Urinary bladder (tissue), 4 donors: ENCODE measurements at places on chromosomes 1 and 21. TPM values are rescaled to one million over a fixed set of nuclear protein-coding genes. Genes with fewer than 3 reads are reported as not detected.

- no peak for DNase-seq
These were observed 21.1 kb upstream of the EPHB2 start for GRCh38 chr1:22689505-22689904.

DNA sequence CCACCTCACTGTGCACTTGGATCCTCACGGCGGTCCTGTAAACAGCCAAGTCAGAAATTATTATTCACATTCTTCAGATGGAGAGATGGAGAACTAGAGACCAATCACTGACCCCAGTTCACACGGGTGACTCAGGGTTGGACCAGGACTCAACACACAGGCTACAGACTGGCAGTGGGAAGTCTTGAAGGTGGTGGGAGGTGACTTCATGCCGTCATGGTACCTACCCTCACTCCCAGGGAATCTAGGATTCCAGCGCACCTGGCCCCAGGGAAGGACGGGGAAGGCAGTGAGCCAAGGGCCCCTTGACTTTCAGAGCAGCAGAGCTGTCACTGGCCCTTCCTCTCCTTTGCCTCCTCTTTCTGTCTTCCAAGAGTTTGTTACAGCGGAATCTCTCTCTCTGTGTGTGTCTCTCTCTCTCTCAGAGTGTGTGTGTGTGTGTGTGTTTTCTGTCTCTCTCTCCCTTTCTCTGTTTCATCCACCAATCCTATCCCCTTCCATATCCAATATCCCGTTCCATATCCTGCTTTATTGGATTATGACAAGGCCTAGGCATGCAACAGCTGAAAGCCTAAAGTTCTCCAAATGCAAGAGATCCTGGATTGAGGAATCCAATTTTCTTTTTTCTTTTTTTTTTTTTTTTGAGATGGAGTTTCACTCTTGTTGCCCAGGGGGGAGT lies 11.7 kb downstream of the OPTC start:
- DNase-seq, result no peak

DNA sequence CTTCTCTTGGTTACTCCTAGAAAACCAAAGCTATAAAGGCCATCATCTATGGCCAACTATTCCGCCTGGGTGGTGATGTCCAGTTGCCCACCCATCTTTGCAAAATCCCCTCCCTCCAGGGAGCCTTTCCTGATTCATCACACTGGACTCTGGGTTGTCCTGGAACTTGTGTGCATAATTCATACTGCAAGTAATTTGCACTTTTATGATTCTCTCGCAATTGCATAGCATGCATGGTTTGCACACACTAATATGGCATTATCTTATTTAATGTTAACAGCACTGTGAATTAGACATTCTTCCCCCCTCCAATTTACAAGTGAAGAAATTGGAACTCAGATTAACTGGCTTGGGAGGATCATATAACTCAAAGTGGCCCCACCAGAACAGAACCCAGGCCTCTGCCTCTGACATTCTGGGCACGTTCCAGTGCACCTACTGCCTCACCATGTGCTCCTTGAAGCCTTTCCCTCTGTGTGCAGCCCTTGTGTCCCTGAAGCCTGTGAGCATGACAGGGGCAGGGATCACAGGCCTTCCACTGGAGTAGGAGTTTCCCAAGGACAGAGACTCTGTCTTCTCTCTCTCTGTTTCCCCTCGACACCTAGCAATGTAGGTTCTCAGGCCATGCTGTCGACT lies 98.9 kb upstream of the IPO9 start:
- no peak for DNase-seq

- DNase-seq, result no peak
These were observed 567.5 kb downstream of the PLA2G4A start for GRCh38 chr1:187396226-187396625.

DNA sequence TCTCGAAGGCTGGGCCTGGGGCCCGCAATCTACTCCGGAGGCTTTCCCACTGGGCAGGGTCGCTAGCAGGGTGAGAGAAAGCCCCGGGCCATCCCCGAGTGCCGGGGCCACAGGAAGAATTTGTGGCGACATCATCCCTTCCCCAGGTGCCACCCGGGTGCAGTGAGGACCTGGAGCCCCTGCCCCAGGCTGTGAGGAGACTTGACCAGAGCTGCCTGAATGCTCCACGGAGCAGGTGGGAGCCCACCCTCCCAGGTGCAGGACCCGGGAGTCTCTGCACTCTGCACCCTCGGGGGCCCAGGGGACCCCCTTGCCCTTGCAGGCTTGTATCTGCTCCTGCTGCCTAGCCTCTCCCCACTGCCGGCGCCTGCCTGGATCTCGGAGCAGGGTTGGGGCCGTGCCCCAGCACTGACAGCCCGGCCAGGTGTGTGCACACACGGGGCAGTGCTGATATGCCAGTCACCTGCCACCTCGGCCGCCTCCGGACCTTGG lies 67.5 kb upstream of the RGS7 start:
- DNase-seq, result no peak

The MATN1 gene
- polyA plus RNA-seq, result 0.24 TPM

The FMO5 gene
- 4.8 TPM for polyA plus RNA-seq

The DMRTA2 gene
- not detected for polyA plus RNA-seq
